ENCODE measurements at places on chromosomes 11 and 22.

GRCh38 chr11:121494355-121495099 lies 41.8 kb upstream of the SORL1-AS1 start:
- DNase-seq: no peak

DNA sequence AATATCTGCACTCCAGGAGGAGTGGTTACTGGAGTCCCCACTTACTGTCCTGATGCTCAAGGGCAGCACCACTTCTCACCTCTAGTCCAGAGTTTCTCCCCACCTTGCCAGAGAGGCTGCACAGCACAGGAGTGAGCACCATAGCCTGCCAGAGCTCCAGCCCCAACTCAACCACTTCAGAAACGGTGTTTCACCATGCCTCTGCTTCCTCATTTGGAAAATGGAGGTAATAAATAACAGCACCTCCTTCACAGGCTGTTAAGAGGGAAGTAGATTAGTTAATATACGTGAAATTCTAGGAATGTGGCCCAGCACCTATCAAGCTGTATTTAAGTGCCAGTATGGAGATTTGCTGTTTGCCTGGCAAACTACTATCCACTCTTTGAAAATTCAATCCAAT lies 63.0 kb downstream of the GALNT18 start:
- DNase-seq: no peak

DNA sequence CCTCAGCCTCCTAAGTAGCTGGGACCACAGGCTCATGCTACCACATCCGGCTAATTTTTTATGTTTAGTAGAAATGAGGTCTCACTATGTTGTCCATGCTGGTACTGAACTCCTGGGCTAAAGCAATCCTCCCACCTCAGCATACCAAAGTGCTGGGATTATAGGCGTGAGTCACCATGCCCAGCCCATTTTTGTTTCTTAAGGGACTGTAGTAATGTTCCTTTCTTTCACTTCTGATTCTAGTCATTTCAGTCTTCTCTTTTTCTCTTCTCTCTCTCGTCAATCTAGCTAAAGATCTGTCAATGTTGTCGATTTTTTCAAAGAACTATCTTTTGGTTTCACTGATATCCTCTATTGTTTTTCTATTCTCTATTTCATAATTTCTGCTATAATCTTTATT lies 111.0 kb upstream of the APOA1 start:
- no peak for DNase-seq

- DNase-seq: no peak
These were observed 24.0 kb upstream of the GNB1L start for GRCh38 chr22:19878461-19879245.

- DNase-seq: no peak
These were observed 31.3 kb upstream of the YPEL1 start for GRCh38 chr22:21766691-21767462.

DNA sequence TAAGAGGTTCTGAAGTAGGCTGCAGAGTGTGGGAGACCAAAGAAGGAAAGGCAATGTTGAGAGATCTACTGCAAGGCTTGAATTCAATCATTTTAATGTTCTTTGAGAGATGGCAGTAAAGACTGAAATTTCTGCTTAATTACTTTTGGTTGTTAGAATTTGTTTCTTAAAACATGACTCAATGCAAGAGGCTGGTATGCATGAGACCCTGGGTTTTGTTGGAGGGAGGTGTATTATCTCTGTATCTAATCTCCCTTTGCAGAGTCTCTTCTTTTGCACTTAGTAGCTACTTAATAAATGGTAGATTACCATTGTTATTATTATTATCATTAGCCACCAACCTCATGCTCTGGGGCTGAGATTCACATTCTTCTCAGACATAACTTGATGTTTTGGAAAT lies 87.4 kb upstream of the DRD2 start:
- no peak for DNase-seq

DNA sequence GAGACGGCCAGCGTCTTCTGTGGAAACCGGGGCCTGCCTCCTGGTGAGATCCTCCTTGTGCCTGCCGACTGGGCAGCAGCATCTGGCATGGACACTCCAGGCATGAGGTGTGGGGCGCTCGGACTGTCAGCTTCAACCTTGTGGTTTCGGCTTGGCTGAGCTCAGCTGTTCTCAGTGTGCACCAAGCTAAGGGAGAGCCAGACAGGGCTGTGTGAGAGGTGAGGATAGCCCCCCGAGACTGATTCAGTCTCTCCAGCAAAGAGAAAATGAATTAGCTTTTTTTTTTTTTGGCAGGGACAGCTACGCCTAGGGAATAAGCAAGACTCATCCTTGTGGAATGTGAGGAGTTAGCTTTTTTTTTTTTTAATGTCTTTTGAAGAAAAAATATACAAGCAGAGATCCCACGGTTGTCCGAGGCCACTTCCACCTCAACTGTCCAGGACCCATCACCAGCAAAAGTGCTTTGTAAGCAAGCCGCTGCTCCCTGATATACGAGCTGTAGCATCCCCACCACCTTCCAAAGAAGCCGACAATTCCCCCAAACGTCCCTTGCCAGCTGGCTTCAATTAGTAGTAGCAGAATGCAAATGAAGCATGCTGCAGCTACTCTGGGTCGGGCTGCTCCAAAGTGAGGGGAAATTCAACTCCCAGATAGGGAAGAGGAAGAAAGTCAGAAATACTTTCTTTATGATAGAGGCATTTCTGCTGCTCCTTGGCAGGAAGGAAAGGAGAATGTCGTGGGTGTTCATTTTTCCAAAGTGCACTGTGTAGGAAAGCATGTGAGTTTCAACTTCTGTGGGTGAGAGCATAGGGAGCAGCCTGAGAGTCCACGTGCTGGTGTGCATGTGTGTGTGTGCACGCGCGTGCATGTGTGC lies 9.7 kb upstream of the THY1 start:
- no peak for DNase-seq

DNA sequence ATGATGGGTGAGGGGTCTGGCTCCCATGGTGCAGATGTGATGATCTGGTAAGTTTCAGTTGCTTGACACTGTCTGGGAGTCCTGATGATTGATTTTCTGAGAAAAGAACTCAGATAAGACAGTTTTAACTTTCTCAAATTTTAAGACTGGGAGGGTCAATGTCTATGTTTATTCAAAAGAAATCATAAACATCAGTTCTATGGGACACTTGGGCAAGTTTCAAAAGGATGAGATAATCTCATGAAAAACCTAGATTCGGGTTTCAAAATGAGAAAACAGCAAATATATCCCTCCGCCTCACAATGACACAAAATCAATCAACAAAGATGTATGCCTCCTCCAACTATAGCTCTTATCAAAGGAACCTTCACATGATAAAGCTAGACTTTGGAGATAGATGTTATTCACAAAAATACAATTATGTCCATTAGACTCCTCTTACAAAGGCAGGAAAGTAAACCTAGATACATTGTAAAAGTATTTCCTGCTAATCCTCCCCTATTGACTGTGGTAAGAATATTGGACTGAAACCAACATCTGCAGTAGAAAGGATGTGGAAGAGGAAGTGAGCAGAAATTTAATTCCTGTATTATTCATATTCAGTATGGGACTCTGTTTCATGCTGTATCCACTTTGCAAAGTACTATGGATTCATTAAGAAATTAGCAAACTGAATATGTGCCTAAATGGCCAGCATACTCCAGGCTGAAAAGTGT lies 21.6 kb downstream of the SVIP start:
- no peak for DNase-seq

DNA sequence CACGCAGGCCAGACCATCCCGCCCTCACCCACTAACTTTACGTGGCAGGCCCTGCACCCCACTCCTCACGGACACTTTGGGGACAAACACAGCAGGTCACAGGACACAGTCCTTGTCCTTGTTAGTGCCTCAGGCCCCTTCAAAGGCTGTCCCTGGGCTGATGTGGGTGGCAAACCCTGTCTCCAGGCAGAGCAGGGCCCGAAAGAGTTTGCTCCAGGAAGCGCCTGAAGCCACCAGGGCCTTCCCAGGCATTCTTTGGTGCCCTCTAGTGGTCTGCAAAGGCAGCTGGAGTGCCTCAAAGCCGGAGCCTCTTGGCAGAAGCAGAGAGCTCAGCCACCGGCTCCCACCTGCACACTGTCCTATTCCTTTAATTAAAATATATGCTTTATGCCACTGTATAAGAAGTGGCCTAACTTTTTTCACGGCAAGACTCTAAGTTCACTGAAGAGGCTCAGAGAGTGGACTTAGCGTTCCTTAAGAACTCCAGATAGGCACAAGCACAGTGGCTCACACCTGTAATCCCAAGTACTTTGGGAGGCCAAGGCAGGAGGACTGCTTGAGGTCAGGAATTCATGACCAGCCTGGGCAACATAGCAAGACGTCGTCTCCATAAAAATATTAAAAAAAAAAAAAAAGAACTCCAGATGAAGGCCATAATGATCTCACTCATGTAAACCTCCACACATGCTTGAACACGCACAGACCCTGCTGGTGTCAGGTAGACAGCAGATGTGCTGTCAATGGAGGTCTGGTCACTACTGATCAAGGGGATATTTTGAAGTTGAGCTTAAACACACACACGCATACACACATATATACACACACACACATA lies 11.1 kb downstream of the TXN2 start:
- no peak for DNase-seq

DNA sequence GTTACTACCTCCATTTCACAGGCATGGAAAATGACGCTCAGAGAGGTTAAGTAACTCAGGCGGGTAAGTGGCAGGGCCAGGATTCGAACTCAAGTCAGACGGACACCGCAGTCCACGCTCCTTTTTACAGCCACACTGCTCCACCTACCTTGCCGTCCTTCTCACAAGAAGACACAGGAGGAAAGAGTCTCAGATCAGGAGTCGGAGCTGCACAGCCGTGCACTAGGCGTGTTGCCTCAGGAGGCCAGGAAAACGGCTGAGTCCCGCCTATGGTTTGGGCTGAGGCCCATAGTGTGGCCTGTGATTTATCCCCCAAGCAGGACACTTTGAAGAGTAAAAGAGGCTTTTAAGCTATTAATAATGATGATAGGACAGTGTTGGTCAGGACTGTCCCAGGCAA lies 44.7 kb upstream of the CD5 start:
- no peak for DNase-seq

Measured in NCI-H1048 (cell line).